Cardiac septum (tissue), 1 donor: ENCODE measurements at places on chromosomes 4 and X. TPM values are rescaled to one million over a fixed set of nuclear protein-coding genes. Genes with fewer than 3 reads are reported as not detected.

Gene TEX11
- total RNA-seq: not detected

Gene MID2
- total RNA-seq: 5.6 TPM

Gene SSX1
- total RNA-seq: not detected

Gene FAM184B
- total RNA-seq: 0.03 TPM

Gene DAPP1
- total RNA-seq: 0.43 TPM

Gene SSX3
- total RNA-seq: not detected

Gene EDNRA
- total RNA-seq: 15.4 TPM

Gene NAAA
- 15.2 TPM for total RNA-seq

Gene PDCL2
- not detected for total RNA-seq

Gene SPON2
- 19.8 TPM for total RNA-seq
